ENCODE measurements at places on chromosomes 16 and 17. TPM values are rescaled to one million over a fixed set of nuclear protein-coding genes. Genes with fewer than 3 reads are reported as not detected.

NUDT7 gene
- total RNA-seq, result 4.2 TPM

CD300LB gene
- not detected for total RNA-seq

TCAP gene
- total RNA-seq, result 2.7 TPM

RNF166 gene
- total RNA-seq, result 19.4 TPM

- no peak for DNase-seq
Observed at GRCh38 chr17:64694207-64694606, 32.1 kb upstream of the SMURF2 start.

FOXO3B gene
- total RNA-seq, result 20.4 TPM

KATNB1 gene
- total RNA-seq, result 32.0 TPM

- DNase-seq, result no peak
Observed at GRCh38 chr16:69909760-69910159, 41.4 kb upstream of the CLEC18A start.

GRCh38 chr17:58541249-58541648 is 26.8 kb upstream of the MTMR4 start:
- no peak for DNase-seq

GRCh38 chr17:19712436-19713004 is 3.9 kb downstream of the SLC47A2 start:
- DNase-seq, result no peak

All from progenitor cell of endocrine pancreas (in vitro differentiated cells).